Progenitor cell of endocrine pancreas (in vitro differentiated cells): ENCODE measurements at places on chromosomes 11 and 22. TPM values are rescaled to one million over a fixed set of nuclear protein-coding genes. Genes with fewer than 3 reads are reported as not detected.

DNA sequence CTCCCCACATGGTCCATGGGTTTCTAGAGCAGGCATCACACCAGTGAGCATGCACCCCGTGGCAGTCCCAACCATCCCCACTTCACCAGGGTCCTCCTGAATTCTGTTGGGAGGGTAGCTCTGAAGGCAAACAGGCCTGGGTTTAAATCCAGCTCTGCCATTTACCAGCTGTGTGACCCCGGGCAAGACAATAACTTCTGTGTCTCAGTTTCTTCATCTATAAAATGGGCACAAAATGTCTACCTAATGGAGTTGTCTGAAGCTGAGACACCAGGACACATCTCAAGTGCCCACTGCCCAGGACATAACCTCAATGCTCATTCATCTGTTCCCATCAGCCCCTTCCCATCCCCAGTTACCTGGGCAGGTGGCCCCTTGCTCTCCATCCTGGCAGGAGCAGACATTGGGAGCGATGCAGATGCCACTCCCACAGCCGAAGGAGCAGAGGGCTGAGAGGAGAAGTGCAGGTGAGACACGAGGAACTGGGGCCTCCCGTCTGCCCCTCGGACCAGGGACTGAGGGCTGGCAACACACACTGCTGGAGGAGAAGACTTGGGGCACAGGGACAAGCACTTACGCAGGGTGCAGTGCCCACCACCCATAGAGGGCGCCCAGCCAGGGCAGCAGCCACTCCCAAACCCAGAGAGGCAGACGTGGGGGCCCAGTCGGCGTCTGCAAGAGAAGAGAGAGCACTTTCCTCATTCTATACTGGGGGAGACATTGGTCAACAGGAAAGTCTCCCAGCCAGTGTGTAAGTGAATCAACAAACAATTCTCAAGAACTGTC is 4.0 kb downstream of the VWCE start:
- DNase-seq: no peak

DNA sequence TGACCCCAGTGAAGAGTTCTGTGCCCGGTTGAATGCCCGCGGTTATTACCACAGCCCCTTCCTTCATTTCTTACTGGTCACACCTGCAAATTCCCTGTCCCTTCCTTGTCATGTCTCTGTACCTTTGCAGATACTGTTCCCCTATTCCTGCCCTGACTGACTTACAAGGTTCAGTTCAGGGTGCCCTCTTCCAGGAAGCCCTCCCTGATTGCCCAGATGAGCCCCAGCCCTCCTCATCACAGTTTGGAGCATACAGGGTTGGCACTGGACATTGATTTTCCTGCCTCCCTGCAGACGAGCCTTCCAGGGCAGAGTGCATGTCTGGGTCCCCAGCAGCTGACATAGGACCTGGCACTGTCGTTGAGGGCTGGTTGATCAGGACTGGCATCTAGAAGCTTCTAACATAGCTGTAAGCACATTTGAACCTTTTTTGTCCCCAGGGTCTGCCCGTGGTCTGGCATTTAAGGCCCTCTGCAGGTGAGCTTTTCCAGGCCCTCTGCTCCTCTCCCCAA is 70.4 kb upstream of the SHISAL1 start:
- DNase-seq: no peak

DNA sequence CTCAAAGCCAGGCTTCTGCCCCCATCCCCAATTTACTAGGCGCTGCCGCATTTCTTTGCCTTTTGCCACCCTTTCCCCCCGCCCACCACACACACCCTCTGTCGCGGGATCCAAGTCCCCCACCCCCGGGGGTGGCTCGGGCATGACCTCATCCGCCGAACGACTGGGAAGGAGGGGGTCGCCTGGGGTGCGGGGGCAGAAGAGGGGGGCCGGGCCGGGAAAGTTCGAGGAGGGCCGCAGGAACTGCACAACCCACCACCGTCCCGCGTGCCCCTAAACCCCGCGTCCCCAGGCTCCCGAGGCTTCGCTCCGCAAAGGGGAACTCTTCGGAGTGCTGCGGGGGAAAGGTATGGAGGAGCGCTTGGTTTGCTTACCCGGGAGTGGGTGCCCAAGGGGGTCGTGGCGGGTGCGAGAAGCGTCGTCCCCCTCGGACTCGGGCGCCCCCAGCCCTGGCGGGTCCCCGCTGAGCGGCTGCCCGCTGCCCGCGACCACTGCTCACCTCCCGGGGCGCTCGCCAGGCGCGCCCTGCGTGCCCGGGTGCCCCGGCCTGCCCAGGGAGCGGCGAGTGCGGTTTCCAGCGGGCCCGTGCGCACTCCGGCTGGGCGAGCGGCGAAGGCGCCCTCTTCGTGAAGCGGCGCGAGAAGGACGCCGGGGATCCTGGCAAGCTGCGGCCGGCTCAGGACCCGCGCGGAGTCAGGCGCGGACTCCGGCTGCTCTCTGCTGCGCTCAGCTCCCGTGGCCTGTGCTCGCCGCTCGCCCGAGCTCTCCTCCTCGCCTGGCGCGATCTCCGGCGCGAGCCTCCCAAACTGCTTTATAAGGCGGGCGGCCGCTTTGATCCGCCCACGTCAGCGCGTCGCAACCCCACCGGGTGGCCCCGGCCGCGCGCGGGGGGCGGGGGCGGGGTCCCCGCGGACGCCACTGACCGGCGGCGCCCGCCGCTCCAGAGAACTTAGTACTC is 4.0 kb upstream of the WNT11 start:
- peak; percentile 28 for DNase-seq

- no peak for DNase-seq
Observed at GRCh38 chr11:57798905-57799559, 37.4 kb downstream of the CTNND1 start.

- no peak for DNase-seq
Observed at GRCh38 chr11:34052608-34053160, 1.2 kb downstream of the CAPRIN1 start.

DNA sequence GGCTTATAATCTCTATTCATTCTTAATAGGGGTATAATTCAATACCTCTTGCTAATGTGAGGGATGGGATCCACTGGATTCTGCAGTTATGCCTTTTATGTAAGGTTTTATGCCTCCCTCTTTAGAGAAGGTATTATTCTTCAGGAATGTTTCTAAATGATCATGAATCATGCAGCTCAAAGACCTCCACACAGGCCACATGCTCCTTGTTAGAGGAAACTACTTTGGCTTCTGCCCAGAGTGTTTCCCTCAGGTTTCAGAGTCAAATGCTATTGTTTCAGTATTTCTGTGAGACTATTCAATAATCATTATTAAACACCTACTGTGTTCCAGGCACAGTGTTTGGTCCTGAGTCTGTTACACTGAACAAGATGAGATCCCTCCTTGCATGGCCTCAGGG is 115.9 kb downstream of the RAB38 start:
- no peak for DNase-seq

GRCh38 chr11:126197277-126197939 is 14.0 kb downstream of the RPUSD4 start:
- no peak for DNase-seq

Gene NPAS4
- total RNA-seq: not detected in 2 replicates

Gene TANGO2
- total RNA-seq: 19.9 and 21.8 TPM in 2 replicates

Gene SLC29A2
- 35.6 and 38.2 TPM in 2 replicates for total RNA-seq

DNA sequence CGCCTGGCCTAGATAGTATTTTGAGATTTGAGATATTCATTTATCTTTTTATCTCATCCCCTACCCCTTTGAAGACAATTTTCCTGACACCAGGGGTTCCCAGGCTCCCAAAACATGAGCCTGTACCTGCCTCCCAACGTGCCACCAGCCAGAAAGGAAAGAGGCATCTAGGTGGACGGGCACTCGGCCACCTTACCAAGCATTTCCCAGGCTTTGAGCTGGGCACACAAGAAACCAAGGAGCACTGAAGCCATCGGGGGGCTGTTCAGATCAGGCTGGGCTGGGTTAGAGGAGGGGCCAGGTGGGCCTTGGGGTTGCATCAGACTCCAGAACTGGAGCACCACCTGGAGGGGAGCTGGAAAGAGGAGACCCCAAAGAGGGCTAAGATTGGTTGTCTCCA is 28.5 kb upstream of the BAIAP2L2 start:
- no peak for DNase-seq

GRCh38 chr11:56916587-56916986 is 72.1 kb upstream of the OR5AK2 start:
- DNase-seq: no peak

Gene OR4A16
- total RNA-seq: not detected in 2 replicates

DNA sequence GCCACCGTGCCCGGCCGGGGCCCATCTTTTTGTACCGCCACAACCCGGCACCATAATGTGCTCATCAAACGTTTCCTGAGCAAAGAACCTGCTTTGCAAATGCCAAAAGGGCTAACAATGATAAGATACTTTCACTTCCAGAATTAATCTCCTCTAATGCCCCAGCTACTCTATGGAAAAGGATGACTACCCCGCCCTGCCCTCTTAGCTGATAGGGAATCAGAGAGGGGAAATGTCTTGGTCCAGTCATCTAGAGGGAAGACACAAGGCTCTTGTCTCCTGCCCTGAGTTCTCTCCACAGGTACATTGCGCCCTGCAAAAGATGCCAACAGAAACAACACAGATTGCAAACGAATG is 586 bp downstream of the TTLL1 start:
- no peak for DNase-seq

Gene CHADL
- 3.1 TPM in 2 replicates for total RNA-seq

Gene PDXP
- total RNA-seq: 16.8 and 17.7 TPM in 2 replicates

- DNase-seq: no peak
Observed at GRCh38 chr22:25666308-25666707, 75.7 kb upstream of the MYO18B start.

DNA sequence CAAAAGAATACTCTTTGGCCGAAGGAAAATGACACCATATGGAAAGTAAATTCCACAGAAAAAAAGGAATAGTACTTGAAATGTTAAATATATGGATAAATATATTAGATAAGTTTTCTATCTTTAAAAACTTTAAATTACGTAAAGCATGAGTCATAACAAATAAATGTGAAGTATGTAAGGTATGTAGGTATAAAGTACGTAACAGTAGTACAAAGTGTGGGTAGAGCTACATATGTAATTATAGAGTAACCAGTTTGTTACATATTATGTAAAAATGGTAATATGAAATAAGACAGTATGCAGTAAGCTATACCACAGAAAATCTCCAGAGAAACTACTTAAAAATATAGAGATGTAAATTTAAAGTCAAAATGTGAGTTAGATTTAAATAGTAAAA is 582.3 kb upstream of the CHORDC1 start:
- no peak for DNase-seq

Gene SCUBE2
- total RNA-seq: 1.2 and 1.4 TPM in 2 replicates

DNA sequence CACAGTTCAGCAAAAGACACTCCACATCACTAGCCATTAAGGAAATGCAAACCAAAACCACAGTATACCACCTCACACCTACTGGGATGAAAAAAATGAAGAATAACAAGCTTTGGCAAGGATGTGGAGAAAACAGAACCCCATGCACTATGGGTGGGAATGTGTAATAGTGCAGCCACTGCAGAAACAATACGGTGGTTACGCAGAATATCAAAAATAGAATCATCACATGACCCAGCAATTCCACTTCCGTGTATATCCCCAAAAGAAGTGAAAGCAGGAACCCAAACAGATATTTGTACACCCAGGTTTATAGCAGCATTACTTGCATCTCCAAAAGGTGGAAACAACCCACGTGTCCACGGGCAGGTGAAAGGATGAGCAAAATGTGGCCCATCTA is 20.8 kb downstream of the CARS1 start:
- no peak for DNase-seq

- DNase-seq: no peak
Observed at GRCh38 chr11:1435820-1436467, 46.2 kb downstream of the BRSK2 start.

DNA sequence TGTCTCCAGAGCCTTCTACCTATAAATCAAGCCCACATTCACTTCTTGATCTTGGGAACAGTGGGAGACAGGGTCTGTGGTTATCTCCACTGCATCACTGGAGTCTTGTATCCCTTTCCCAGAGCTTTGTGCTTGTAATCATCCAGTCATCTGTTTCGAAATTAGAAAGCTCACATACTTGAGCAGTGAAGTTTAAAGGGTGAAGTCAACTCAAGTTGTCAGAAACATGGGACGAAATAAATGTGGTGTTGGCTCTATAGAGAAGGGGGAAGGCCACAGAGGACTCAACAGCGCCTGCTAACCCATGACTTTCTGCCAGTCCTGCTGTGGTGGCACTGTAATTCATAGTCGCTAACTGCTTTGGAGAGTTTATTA is 197.5 kb downstream of the DBX1 start:
- no peak for DNase-seq

DNA sequence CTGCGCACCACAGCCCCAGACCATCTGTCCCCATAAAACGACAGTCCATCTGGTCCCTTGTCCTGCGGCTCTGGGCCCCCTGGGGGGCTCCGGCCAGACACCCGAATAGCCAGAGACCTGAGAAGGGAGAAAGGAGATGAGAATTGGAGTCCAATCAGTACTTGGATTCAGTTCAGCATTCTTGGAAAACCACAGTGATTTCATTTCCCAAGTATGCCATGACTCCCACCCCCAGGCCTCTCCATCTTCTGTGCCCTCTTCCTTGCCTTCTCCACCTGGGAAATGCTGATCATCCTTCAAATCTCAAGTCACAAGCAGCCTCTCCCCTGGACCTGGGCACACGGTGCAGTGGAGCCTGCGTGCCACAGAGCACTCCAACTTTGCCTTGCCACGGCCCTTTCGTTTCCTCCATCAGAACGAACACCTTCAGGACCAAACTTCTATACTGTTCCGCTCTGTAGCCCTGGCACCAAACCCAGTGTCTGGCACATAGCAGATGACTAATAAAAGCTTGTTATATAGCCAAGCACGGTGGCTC is 10.9 kb upstream of the MFNG start:
- DNase-seq: no peak

- no peak for DNase-seq
Observed at GRCh38 chr11:99171330-99171729, 150.6 kb downstream of the CNTN5 start.

GRCh38 chr11:121038648-121039409 is 14.9 kb downstream of the TBCEL start:
- DNase-seq: no peak

DNA sequence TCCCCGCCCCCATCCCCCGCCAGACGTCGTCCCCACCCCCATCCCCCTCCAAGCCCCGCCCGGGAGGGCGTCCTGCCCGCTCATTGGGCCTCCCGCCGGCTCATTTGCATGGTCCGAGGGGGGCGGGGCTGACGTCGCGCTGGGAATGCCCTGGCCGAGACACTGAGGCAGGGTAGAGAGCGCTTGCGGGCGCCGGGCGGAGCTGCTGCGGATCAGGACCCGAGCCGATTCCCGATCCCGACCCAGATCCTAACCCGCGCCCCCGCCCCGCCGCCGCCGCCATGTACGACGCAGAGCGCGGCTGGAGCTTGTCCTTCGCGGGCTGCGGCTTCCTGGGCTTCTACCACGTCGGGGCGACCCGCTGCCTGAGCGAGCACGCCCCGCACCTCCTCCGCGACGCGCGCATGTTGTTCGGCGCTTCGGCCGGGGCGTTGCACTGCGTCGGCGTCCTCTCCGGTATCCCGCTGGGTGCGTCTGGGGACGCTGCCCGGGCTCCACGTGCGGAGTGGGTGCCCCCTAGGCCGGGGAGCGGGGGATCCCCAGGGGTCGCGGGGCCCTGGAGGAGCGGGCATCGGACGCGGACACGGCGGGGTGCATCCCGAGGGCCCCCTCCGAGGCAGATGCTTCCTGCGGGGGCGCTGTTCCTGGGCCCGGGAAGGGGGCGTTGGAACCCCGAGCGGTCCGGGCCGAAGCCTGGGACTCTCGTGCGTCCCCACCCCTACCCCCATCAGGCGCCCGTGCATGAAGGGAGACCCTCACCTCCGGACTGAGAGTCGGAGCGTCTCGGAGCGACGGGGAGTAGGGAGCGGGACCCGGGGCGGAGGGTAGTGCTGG is at the start of gene PNPLA3:
TSS of gene PNPLA3 (plus strand) at position 175 of the 834 bp plus-strand sequence. CDS start at position 282, 107 bp downstream.
- DNase-seq: peak; percentile 90
